Stimulated activated CD8-positive, alpha-beta memory T cell treated with anti-CD3 and anti-CD28 coated beads, Interleukin-4, amount 100 ng/mL, for 4 hours (primary cell): ENCODE measurements at places on chromosomes 4 and X.

GRCh38 chrX:45849261-45849862 is 648.7 kb upstream of the DIPK2B start:
- DNase-seq, result no peak

GRCh38 chr4:8192748-8193738 is 6.0 kb upstream of the SH3TC1 start:
- DNase-seq, result no peak

- DNase-seq, result no peak
Observed at GRCh38 chr4:32462944-32463343, 1742.8 kb downstream of the PCDH7 start.

DNA sequence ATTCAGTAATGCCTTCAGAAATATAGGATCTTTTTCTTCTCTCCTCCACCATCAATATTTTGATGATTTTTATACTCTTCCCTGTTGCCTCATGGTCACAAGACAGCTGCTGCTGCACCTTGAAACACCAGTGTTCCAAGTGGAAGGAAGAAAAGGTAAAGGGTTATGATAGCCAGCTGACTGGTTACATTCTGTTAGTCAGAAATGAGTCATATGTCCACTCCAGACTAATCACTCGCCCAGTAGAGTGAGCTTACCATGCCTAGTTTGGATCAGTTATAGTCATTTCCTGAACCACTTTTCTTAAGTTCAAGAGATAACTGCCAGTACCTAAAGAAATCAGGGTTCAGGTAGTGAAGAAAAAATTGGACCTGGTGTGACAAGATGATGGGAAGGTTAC is 532.3 kb upstream of the SMIM31 start:
- no peak for DNase-seq

DNA sequence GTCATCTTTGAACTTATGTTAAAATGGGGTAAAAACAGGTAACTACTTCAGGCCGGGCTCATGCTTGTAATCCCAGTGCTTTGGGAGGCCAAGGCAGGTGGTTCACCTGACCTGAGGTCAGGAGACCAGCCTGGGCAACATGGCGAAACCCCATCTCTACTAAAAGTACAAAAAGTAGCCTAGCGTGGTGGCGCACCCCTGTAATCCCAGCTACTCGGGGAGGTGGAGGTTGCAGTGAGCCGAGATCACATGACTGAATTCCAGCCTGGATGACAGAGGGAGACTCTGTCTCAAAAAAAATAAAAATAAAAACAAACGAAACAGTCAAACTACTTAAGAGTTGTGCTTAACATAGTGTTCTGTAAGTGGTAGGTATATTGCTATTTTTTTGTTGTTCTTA is 2.5 kb downstream of the DDX3X start:
- DNase-seq, result no peak

DNA sequence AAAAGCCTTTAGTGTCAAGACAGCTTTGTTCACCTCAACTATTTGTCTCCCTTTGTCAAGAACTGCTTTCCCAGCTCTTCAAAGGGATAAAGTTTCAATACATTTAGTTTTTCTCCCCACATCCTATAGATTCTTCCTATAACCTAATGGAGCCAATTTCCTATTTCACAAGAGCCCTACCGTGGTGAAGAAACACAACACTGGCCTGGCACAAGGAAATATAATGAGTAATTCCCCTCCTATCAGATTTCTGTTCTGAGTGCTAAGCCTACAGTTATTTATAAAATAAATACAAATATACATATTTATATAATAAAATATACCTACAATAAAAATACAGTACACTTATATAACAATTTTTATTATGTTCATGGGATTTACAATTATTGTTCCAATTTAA is 89.9 kb downstream of the SHISA3 start:
- no peak for DNase-seq

DNA sequence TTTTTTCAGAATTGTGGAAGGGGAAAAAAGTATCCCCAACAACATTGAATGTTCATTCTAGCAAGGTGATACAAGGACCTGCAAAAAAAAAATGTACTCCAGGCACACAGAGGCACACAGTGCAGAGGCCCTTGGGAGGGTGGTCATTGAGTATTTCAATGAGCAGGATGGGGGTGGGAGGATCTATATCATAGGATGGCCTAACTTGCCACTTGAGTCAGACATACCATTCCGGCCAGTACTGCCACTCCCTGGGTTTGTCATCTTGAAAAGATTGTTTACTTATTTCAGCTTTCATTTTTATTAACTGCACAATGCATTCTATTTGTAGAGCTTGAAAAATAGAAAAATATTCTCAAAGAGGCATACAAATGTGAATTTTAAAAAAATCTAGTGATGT is 18.7 kb downstream of the ZNF595 start:
- DNase-seq, result no peak

GRCh38 chr4:168723569-168723968 is 226.7 kb downstream of the PALLD start:
- no peak for DNase-seq

- no peak for DNase-seq
Observed at GRCh38 chrX:150842198-150842685, 56.2 kb downstream of the CD99L2 start.

- no peak for DNase-seq
Observed at GRCh38 chrX:39874202-39874816, 223.4 kb downstream of the BCOR start.

DNA sequence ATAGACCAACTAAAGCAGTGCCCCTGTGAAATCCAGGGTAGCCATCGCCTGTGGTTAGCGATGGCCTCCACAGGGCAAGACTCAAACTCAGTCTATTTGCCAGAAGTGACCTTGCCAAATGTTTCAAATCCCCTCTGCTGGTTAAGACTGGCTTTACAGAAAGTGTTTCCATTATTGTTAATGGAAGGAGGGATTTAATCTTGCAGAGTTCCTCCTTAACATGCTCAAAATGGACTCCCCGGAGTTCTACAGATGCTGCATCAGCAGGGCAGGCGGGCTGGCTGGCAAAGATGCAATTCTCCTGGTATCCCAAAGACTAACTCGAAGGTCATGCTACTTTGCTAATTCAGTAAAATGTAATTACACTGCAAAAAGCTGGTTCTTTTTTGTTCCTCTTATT is 313.0 kb upstream of the SLC7A11 start:
- DNase-seq, result no peak

DNA sequence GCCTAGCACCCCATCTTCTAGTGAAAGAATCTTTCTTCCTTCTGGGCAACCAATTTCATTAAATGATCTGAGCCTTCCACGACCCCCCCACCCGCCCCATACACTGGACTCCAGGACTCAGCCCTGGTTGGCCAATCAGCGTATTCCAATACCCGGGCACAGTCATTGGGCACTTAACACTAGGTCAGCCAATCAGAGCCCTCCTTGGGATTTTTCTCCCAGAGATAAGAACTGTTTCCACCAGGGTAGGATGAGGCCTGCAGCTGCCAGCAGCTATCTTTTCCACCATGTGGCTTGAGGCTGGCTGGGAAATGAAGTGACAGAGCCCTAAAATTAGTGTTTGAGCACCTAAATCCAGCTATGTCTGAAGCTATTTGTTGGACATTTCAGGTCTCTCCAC is 418.8 kb downstream of the BCOR start:
- DNase-seq, result no peak
